CMK (cell line): ENCODE measurements at places on chromosomes 3 and 15.

DNA sequence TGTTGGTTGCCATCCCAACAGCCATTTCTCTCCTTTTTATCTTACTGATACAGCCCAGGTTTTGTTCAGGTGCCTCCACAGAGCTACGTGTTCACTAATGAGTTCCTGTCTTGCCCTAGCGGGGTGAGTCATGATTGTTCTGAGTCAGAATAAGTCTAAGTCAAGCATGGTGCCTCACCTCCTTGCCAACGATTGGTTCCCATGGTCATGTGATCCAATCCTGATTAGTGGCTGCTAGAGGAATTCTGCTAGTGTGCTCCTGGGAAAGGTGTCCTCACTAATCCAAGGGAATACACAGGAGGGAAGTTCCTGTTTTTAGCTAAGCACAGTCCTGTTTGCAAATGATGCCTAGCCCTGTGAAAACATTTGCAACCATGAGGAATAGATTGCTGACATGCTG, 99.8 kb downstream of the NSUN3 start:
- no peak for DNase-seq

GRCh38 chr15:69804786-69805185, 292.9 kb downstream of the TLE3 start:
- DNase-seq = no peak

- no peak for DNase-seq
These were observed 86.5 kb downstream of the TNIK start for GRCh38 chr3:171373711-171374110.

DNA sequence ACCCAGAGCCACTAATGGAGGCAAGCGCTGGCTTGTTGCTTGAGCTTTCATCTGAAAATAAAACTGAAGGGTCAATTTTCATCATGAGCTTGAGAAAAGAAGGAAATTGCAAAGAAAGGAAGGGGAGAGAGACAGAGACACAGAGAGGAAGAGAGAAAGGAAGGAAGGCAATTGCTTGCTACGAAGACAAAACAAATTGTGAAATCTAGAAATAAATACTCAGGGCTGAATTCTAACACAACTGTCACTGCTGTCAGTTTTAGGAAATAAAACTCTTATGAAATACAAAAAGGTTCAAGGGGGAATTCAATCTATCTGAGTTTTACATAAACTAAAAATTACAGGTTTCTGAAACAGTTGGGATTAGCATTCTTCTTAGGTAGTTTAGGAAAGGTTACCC, 36.7 kb downstream of the FOXP1 start:
- no peak for DNase-seq

DNA sequence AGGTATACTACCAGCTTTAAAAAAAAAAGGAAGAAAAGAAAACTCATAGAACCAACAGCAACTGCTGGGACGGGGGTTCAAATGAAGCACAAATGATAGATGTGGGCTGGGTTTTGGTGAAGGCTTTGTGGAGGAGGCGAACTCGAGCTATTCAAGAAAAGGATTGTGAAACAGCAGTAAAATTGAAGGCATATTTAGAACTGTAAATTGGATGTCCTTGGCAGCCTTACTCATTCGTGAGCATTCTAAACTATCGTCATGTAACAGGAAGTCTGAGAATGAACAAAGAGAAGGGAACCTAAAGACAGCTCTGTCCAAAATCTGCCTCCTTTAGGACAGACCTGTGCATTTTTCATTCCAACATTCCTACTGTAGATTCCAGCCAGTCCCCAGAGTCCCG, 97.8 kb downstream of the LARS2 start:
- DNase-seq = no peak
